ENCODE measurements at places on chromosomes 1 and 21. TPM values are rescaled to one million over a fixed set of nuclear protein-coding genes. Genes with fewer than 3 reads are reported as not detected.

DNA sequence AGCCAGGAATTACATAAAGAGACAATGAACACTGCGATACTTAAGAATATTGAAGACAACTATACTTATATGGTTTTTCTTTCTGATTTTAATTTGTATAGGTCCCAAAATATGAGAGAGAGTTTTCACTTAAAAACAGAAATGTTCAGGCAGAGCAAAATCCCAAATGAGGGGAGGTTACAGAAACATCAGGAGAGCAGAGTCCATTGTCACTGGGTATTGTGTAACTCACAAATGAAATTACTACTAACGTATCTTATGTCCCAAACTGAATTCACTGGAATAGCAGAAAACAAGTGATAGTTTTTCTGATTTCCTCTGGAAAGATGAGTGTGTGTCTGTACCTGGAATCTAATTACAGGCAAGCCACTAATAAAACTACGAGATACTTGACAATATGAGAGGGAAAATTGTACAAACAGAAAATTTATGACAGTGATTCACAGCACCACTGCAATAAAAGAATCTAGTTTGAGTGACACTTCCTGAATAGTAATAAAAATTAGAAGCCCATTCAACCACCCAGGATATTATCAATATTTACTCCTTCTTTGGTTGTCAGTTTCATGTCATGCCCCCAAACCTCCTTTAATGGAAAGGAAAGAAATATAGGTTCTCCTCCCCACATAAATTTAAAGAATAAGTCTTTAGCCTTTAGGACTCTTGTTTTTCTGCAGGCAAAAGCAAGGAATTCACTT, 522.6 kb downstream of the ADGRL2 start:
- DNase-seq = no peak

- DNase-seq = peak; percentile 80
Observed at GRCh38 chr21:46056450-46056903, 41.4 kb upstream of the COL6A2 start.

GRCh38 chr1:1150100-1150499, 23.6 kb upstream of the TTLL10 start:
- no peak for DNase-seq

DNA sequence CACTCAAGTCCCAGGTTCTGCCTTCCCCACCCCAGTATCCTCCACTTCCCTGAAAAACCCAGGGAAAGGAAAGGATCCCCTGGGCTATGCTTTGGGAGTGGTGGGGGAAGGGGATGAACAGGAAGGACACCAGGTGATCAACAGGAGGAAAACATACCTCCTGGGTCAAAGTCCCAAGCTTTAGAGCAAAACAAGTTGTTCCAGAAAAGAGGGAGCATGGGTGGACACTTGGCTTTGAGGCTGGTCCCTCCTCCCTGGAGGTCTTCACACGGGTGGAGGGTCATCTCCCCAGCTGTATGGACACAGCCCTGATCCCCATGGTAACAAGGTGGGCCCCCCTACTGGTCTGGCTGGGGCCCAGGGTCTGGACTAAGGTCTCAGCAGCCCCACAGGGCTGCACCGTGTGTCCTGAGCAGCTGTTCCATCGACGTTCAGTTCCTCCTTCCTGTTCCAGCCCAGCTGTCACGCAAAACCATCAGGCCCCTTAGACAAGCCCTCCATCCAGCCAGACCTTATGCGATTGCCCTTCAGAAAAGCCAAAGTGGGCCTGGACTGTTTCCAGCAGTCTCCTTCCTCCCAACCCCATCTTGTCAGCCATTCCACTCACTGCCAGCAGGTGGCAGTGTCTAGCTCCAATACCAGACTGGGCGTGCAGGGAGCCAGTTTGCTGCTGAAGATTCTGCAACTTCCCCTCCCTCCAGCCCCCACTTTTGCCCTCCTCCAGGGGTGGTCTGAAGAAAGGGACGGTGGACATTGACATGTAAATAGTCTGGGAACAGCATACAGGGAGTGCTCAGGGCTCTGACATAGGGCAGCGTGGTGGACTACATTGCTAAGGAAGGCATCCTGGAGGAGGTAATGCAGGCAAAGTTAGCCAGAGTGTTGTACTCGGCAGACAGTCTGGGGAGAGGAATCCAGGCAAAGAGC, 2.9 kb upstream of the PDZK1IP1 start:
- DNase-seq = peak; percentile 83

GRCh38 chr1:48841461-48841860, 64.8 kb upstream of the BEND5 start:
- no peak for DNase-seq

DNA sequence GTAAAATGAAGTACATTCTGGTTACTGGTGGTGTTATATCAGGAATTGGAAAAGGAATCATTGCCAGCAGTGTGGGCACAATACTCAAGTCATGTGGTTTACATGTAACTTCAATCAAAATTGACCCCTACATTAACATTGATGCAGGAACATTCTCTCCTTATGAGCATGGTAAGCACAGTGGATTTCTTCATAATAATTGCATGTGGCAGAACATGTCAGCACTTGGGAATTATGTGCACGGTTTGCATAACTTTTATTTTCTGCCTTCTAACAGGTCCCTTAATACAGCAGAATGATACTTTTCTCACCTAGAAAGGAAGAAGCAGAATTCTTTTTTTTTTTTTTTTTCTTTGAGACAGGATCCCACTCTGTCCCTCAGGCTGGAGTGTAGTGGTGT, 3.8 kb downstream of the CTPS1 start:
- no peak for DNase-seq

DNA sequence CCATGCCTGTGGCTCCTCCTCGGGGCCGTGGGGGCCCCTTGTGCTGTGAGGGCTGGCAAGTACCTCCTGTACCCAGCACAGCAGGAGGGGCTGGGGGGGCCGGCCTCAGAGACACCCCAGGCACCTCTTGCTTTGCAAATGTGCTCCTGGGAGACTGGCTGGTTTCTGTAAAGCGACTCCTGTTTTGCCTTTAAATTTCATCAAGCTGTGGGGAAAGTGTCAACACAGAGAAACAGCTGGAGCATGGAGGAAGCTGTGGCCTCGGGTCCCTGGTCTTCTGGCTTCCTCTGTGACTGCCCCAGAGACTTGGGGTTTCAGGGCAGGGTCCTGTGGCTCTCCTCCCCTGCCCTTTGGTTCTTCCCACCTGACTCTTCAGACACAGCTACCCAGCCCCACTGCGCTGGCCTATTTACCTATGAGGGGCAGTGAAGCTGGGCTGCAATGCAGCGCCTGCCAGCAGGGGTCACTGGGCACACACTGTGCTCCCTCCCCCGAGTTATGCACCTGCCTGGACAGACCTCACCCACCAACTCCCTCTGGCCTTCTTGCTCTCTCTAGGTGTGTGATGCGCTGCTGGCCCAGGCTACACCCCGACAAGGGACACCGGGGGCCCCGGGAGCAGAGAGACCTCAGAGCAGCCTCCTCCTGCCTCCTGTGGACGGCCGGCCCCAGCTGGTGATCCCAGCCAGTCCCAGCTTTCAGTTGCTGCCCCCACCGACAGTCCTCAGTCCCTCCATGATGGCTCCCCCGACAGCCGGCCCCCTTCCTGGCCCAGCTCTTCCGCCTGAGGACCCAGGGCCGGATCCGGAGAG, 17.6 kb upstream of the PEX10 start:
- DNase-seq = no peak

DNA sequence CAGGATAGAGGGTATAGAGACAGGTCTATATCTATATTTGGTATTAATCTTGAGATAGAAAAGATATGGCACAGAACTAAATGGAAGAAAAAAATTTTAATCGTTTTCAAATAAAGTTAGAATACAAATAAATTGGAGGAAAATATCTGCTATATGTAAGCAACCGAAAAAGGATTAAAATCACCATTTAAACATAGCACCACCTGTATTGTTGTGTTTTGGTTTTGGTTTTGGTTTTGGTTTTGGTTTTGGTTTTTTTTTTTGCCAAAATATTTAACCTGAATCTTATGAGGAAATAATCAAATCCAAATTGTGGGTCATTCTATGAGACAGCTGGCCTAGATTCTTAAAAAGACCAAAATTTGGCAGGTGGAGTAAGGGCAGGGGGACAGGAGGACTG, 28.5 kb upstream of the ANGPTL1 start:
- no peak for DNase-seq

DNA sequence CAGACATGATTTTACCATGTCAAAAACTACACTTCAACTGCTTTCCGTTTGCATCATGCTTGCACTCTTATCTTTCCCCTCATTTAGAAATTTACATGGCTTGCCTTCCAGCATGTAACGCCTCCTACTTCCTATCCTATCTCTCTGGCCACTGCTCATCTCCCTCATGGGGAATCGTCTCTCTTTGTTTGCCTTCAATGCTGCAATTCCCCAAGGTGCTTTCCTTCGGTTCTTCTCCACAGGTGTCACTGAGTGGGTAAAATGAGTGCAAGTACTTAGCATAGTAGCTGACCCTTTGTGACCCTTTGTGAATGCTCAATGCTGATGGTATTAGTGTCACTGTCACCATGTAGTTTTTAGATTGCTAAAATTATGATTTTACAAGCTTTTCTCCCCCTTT, 63.1 kb downstream of the APP start:
- no peak for DNase-seq

GRCh38 chr1:92853299-92853698, 21.5 kb downstream of the RPL5 start:
- no peak for DNase-seq

- no peak for DNase-seq
Observed at GRCh38 chr1:38962113-38962512, 20.5 kb upstream of the RHBDL2 start.

GRCh38 chr1:200899954-200900867, 5.5 kb downstream of the INAVA start:
- no peak for DNase-seq

GRCh38 chr21:33058957-33059356, 11.0 kb upstream of the OLIG1 start:
- no peak for DNase-seq

DNA sequence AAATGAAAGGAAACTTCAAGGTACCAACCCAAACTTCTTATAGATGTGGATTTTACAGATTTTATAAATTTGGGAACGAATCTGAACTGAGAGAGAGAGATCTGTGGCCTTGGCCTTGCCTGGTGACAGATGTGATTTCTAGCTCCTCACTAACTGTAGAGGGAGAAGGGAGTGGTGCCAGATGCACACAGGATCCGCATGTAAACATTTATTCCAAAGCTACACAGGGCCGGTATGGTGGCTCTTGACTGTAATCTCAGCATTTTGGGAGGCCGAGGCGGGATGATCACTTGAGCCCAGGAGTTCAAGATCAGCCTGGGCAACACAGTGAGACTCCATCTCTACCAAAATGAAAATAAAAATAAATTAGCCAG, 77.1 kb downstream of the PGBD5 start:
- no peak for DNase-seq

DNA sequence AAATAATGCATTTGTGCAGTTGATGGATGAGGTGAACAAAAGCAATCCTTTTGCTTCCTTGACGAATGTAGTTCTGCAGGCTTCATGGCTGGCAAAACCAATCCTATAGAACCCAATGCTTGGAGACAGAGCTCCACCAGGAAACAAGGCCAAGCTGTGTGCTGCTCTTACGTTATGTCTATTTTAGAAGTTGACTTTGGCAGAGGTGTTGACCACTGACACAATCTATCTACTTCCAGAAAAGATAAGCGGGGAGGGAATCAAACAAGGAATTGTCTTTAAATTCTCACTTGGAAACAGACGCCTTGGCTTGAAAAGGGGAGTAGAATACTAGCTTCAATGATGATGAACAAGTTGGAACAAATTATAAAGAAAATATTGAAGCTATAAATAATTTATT, 211.2 kb downstream of the SETD4 start:
- DNase-seq = no peak

DNA sequence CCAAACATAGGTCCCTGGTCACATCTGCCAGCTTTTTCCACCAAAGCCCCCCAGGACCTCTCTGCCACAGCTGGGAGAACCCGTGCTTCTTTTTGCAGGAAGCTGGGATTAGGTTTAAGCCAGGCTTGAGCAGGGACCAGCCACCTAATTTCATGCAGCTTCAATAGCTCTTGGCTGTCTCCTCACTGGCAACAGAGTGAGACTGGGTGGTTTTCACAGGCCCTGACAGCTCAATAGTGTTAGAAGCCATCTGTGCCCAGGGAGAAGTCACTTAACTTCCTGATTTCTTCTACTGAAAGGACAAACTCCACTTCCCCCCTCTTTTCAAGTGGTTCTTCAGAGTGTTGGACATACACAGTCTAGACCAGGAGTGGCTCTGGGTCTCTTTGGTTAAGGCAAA, 20.4 kb upstream of the SRSF4 start:
- DNase-seq = peak; percentile 45

- peak; percentile 55 for DNase-seq
Observed at GRCh38 chr21:42117229-42117966, 46.3 kb downstream of the UMODL1 start.

- no peak for DNase-seq
Observed at GRCh38 chr21:15433091-15433490, 296.7 kb upstream of the USP25 start.

The ACTN2 gene
- polyA plus RNA-seq = 2.3 TPM

The FGGY gene
- polyA plus RNA-seq = 13.3 TPM

The SLC2A5 gene
- polyA plus RNA-seq = 0.89 TPM

The PLXNA2 gene
- polyA plus RNA-seq = 23.5 TPM

The TNFRSF8 gene
- 0.35 TPM for polyA plus RNA-seq

All from right lung (tissue), 10 donors.